ENCODE measurements at places on chromosomes 3 and 15.

- no peak for DNase-seq
These were observed 38.2 kb downstream of the DPPA2 start for GRCh38 chr3:109278141-109278540.

- no peak for DNase-seq
These were observed 109.3 kb downstream of the NEO1 start for GRCh38 chr15:73161546-73161945.

- DNase-seq = no peak
These were observed 85.6 kb downstream of the NEDD4 start for GRCh38 chr15:55907797-55908196.

DNA sequence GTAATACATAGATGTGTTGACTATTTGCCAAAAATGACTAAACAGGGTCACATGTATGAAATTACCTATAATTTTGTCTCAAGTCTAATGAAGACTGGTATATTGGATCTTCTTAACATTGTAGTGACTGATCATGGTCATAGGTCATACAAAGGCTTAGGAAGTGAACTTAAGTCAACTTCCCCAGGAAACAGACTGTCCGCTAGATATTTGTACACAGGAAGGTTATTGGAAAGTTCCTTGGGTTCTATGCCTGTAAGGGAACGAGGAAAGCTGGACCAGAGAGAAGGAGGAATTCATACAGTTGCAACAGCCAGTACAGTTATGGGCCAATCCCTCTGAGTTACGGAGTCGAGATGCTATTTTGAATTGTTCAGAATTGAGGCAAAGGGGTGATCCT lies 462.0 kb upstream of the THRB start:
- DNase-seq = no peak

GRCh38 chr3:12040902-12041301 lies 36.7 kb downstream of the SYN2 start:
- DNase-seq = no peak

- DNase-seq = peak; percentile 60
These were observed 21.3 kb upstream of the GATM start for GRCh38 chr15:45399381-45400212.

DNA sequence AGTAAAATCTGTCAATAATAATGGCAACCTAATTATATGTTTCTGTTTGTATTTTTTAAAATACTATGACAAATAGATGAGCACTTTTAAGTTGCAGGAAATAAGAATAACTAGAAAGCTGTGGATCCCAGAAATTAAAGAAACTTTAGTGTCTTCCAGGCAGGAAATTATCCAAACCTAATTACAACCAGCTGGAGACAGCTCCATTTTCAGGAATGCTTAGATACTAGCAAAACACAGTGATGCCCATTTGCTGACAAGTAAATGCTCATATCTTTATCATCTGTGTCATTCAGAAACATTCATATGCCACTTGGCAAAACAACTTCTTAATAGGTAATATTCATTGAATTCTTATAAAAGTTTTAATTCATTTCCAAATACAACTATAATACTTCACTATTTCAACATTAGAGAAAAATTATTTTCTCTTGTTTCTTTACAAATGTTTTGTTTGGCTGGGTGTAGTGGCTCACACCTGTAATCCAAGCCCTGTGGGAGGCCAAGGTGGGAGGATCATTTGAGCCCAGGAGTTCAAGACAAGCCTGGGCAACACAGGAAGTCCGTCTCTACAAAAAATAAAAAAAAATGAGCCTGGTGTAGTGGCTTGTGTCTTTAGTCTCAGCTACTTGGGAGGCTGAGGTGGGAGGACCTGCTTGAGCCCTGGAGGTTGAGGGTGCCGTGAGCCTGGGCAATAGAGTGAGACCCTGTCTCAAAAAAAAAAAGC lies 169.1 kb upstream of the TSPAN3 start:
- DNase-seq = no peak

GRCh38 chr3:38253704-38254103 lies 11.9 kb upstream of the SLC22A13 start:
- DNase-seq = no peak

Measured in CD4-positive, alpha-beta T cell treated with Interleukin-12 subunit alpha and Interleukin-12 subunit beta, for 1 hour (primary cell).